ENCODE measurements at places on chromosomes 1 and 21. TPM values are rescaled to one million over a fixed set of nuclear protein-coding genes. Genes with fewer than 3 reads are reported as not detected.

The SPRR2E gene
- not detected for total RNA-seq

The TXNIP gene
- total RNA-seq = 485 TPM

The ELOVL1 gene
- 75.7 TPM for total RNA-seq

The CA6 gene
- total RNA-seq = not detected

The MATN1 gene
- total RNA-seq = 2.7 TPM

The LAPTM5 gene
- total RNA-seq = 352 TPM

The NDUFS2 gene
- total RNA-seq = 106 TPM

The OR2AK2 gene
- 3.2 TPM for total RNA-seq

The PADI3 gene
- 6.2 TPM for total RNA-seq

The SLC5A3 gene
- 10.5 TPM for total RNA-seq

The ATP6V1G3 gene
- total RNA-seq = not detected

The WNT3A gene
- total RNA-seq = not detected

The AKNAD1 gene
- total RNA-seq = 0.81 TPM

The KIF26B gene
- 0.54 TPM for total RNA-seq

- no peak for DNase-seq
These were observed 66.3 kb downstream of the RAVER2 start for GRCh38 chr1:64811131-64811530.

DNA sequence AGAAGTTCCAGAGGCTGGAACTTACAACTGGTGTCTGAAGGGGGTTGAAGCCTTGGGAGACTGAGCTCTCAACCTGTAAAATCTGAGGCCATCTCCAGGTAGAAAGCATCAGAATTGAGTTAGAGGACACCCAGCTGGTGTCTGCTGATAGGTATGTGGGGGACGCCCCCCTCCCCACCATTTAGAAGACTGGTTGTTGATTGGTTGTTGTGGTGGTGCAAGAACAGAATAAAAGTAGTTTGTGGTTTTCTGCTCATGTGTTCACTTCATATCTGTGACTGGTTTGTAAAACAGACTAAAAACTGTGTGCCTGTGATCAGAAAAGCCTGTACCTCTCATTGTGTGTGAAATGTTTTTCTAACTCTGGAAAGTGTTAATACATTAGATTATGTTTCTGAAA lies 33.2 kb upstream of the PDE4B start:
- DNase-seq = no peak

DNA sequence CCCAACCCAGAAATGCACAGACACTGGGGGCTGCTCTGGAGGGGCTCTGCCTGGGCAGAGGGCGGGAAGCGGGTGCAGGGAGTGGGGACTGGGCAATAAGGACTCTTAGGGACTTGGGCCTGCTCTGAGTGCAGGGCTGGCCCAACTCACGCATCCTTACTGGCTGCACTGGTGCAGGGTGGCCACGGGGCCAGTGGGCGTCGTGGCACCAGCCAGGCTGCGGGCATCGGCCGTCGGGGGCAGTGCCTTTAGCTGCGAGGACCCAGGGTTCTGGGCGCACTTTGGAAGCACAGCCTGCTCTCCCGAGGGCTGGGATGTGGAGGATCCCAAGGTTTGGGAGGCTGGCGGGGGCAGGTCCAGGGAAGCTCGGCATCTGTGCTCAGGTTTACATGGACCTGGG lies 27.1 kb upstream of the TTLL10 start:
- no peak for DNase-seq

GRCh38 chr1:28640766-28641165 lies 2.1 kb downstream of the TAF12 start:
- DNase-seq = no peak

GRCh38 chr21:27371975-27372331 lies 405.1 kb upstream of the ADAMTS5 start:
- no peak for DNase-seq

GRCh38 chr1:216461466-216461865 lies 38.2 kb upstream of the USH2A start:
- no peak for DNase-seq

DNA sequence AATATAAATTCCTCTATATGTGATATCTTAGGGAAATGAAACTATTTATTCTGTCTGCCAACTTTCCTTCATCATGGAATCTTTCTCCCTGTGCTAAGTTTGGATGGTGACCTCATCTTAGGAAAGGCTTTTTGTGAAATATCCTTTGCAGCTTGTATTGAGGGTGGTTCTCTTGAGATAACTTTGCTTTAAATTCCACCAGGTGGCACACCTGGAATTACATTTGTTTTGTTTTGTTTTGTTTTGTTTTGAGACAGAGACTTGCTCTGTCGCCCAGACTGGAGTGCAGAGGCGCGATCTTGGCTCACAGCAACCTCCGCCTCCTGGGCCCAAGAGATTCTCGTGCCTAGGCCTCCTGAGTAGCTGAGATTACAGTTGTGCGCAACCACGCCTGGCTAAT lies 7.6 kb upstream of the CD1A start:
- DNase-seq = peak; percentile 21

- DNase-seq = no peak
These were observed 4.1 kb downstream of the OLFML3 start for GRCh38 chr1:113983391-113983790.

- no peak for DNase-seq
These were observed 44.8 kb downstream of the URB1 start for GRCh38 chr21:32347977-32348376.

GRCh38 chr1:177082855-177083693 lies 81.4 kb downstream of the ASTN1 start:
- DNase-seq = no peak

GRCh38 chr1:245986404-245987218 lies 520.5 kb downstream of the SMYD3 start:
- DNase-seq = no peak

- no peak for DNase-seq
These were observed 28.2 kb downstream of the LAMC2 start for GRCh38 chr1:183214021-183214970.

- no peak for DNase-seq
These were observed 170.3 kb downstream of the RGS7 start for GRCh38 chr1:241186716-241187115.

DNA sequence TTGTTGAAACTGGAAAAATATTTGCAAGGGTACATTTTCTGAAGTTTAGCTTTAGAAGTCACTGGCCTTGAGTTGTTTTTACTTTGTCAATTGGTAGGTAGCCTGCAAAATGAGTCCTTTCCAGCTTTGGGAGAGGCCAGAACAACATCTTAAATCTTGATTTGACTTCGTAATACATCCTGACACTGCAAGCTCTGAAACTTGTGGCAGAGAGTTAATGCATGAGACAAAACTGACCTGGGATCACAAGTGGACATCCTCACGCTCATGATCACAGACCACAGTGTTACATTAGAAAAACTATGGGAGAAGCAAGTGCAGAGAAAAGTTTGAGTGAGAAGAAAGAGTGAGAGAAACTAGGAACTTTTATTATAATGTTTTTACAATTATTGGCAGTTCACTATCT lies 550.9 kb downstream of the USP25 start:
- no peak for DNase-seq

DNA sequence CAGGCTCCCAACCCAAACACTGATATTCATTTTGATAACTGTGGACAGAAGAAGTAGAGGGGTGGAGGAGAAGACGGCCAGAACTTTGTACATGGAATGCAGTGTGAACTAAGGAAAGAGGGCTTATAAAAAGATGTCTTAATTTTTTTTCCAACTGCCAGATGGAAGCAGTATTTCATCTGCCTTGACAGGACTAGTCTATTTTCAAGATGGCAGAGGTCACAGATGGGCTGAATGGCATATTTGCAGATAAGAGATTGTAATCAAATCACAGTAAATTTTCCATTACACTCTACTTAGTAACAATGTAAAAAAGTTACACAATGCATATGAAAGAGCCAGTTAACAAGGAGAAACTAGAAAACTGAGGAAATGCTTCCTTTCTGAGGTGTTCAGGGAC lies 246.8 kb upstream of the FMN2 start:
- no peak for DNase-seq

- peak; percentile 90 for DNase-seq
These were observed 2.8 kb upstream of the C1orf162 start for GRCh38 chr1:111471012-111471411.

GRCh38 chr1:221696718-221697461 lies 45.0 kb downstream of the DUSP10 start:
- DNase-seq = no peak

DNA sequence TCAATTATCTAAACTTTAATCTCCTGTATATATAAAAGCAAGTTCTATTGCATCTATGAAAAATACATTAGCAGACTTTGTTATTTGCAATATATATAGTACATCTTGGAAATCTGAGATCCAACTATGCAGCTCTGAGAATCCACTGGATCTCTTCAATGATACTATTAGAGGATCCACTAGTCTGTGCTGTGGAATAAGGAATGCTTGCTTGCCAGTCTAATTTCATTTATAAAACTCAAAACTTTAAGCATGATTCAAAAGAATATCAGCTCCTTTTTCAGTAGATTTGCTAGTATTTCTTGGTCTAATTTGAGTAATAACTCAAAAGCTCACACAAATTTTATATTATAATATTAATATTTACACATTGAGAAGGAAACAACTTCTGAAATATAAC lies 115.1 kb downstream of the SPATA6 start:
- no peak for DNase-seq

- DNase-seq = no peak
These were observed 3.4 kb upstream of the SLFNL1 start for GRCh38 chr1:41024953-41025352.

DNA sequence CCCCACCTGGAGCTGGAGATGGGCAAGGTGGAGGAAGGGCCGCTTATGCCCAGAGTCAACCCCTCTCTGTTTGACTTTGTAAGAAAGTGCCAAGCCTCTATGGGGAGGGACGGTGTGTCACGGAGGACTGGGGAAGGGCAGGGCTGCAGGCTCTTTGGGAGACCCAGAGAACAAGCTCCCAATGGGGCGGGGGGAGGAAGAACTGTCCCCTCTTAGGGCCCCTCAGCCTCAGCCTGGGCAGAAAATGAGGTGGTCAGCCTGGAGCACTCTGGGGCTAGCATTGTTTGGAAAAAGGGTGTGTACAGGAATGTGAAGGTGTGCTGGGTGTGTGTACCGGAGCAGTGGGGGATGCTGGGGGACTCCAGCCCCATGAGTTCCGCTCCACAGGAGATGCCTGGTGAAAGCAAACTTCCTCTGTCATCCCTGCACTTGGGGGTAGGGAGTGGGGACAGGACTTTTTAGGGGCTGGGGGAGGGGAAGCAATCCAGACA lies 1.2 kb upstream of the INAVA start:
- DNase-seq = no peak

- no peak for DNase-seq
These were observed 108.9 kb upstream of the POGK start for GRCh38 chr1:166730299-166730888.

All from hematopoietic multipotent progenitor cell (in vitro differentiated cells).